Kidney tubule cell (primary cell): ENCODE measurements at places on chromosomes 7 and 10.

DNA sequence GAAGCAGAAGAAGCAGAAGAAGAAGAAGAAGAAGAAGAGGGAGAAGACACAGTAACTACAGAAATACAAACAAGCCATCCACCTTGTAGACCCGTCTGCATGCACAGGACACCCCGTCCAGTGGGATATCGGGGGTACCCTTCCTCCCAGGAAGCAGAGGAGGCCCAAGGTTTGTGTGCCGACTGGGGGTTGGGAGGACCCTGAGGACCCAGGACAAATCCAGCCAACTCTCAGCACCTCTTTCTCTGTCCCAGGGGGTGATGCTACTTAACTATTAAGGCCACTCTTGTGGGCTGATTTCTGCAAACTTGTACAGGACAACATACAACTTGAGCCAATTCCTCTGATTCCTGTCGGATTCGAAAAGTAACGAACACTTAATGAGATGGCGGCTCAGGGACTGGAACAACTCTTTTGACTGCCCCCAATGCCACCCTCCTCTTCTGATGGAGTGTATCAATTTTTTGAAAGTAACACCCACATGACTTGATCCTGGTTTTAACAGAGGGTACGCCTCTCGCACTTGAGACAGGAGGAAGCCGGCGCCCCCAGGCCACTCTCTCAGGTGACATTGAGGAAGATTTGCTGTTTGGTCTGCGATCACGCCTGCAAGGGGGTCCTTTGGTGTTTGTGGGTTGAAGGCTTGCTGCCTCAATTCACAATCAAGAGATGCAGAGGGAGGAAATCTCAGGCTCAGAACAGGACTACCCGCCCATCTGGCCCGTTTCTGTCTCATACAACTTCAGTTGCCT, 192.6 kb downstream of the TNS3 start:
- DNase-seq, result no peak

GRCh38 chr10:118912961-118913600, 116.4 kb upstream of the NANOS1 start:
- no peak for DNase-seq

DNA sequence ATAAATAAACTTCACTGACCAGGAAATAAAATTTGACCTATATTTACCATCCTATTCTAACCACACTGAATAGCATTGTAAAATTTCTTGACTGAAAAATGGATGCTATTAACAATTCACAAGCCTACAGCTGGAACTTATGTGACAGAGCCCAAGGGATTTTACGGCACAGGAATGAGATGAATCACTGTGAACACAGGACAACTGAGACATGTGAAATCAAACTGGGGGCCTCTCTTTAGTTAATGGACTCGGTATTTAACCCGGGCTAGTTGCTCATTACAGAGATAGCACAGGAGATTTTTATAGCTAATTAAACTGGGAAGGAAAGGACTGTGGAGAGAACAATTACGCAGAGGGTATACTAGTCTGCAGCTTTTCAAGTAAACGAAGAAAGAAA, 100.6 kb downstream of the MICU1 start:
- peak; percentile 74 for DNase-seq

DNA sequence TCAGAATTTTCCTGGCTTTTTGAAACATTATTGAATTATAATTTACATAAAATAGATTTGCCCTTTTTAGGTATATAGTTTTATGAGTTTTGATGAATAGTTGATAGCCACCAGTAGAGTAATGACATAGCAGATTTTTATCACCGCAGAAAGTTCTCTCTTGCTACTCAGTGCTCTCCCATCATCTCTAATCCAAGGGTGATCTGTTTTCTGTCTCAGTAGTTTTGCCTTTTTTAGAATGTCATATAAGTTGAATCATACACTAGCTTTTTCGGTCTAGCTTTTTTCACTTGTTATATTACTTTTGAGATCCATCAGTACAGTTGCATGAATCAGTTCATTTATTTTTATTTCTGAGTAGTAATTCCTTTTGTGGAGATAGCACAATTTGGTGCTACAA, 17.9 kb downstream of the RSBN1L start:
- DNase-seq, result no peak

DNA sequence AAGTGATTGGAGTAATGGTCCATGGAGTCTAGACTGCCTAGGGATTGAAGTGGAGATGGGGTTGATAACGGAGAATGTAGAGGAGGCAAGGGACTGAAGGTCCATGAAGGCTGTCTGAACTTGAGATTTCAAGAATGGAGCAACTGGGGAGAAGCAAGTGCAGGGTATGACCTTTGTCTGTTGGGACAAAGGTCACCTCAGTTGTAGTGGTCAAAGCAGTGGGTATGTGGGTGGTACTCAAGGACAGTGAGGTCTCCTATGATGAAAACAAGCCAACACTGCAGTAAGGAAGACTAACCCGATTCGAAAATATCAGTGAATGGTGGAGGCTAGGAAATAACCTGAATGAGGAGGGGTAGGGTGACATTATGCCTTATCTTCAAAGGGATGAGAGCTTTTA, 5.4 kb upstream of the DDX21 start:
- DNase-seq, result no peak

DNA sequence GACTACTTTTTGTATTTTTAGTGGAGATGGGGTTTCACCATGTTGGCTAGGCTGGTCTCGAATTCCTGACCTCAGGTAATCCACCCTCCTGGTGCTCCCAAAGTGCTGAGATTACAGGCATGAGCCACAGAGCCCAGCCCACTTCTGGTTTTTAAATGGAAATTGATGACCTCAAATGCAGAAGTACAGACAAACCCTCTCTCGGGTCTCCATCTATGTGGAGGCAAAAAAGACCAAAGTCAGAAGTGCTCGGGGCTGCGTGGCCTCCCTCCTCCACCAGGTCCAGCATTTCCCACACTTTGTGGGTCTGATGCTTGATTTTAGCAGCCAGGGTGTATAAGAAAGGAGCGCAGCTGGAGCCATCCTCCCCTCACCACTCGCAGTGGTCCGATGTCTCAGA, 187.3 kb upstream of the AUTS2 start:
- DNase-seq, result no peak

GRCh38 chr7:142790555-142790954, 19.8 kb downstream of the PRSS2 start:
- DNase-seq, result no peak

DNA sequence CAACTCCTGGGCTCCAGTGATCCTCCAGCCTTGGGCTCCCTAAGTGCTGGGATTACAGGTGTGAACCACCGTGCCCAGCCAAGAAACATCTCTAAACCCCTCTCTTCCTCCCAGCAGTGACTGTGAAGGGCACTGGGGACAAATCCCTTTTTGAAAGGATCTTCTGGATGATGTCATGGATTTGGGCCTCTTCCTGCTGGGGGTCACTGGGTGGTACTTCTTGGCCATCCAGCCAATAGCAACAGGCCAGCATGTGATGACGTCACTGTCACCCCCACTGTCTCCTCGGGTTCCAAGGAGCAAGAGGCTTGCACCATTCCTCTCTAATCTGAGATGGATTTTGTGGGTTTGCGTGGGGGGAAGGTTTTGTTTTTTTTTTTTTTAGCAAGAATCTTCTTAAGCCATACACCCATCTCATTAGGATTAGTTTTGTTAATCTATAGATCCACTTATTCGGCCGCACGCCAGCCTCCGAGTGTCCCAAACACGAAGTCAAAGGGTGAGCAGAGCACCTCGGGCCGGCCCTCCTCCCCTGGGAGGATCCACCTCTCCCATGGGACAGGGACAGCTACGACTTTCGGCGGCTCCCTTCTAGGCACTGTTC, 29.4 kb upstream of the TNRC18 start:
- DNase-seq, result peak; percentile 11

GRCh38 chr10:44864051-44864450, 47.1 kb upstream of the TMEM72 start:
- peak; percentile 37 for DNase-seq

DNA sequence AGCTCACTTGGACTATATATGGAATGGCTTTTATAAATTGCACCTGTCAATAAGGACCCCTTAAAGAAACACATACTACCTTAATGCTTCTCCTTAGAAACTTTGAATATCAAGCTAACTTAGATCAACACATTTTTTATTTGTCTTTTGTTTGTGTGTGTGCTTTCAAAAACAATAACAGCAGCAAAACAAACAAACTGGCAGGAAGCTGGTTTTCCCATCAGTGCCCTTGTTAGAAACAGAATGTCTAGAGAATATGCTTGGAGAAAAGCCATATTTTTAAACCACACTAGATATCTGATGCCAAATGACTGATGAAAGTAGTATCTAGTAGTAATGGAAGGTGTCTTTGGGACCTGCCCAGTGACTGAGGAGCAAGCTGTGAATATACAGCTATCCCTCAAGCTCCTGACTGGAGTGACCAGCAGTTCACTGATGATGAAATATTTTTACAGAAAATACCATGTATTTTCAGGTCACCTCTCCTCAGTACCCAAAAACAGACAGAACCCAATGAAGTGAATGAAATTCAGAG, 1.0 kb downstream of the PDE1C start:
- DNase-seq, result no peak

DNA sequence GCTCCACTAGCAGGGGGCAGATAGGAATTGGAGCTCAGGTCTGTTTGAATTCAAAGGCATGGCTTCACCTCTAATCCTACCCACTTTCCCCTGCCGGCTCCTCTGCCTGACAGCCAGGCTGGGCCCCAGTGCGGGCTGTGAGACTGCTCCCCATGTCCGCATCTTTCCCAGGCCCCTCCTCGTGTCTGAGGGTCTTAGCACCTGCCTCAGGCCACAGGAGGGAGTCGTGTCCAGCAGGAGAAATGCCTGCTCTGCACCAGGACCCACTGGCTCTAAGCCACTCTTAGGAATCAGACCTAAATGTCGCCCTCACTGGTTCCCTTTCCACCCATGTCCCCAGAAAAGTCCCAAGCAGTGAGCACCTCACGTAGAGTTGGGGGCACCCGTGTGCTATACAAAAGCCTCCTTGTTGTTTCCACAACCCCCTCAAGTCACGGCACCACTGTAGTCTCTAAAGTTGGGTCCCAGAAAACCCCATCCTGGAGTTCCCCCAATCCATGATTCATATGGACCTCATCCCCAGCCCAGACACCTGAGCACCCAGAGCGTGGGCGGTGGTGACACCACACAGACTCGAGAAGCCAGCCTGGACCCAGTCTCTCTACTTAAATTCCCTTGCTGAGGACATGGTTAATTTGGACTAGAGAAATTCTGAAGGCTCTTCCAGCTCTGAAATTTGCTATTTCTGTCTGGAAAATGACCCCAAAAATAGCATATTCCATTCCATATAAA, 466.4 kb upstream of the ZMIZ1 start:
- peak; percentile 7 for DNase-seq

DNA sequence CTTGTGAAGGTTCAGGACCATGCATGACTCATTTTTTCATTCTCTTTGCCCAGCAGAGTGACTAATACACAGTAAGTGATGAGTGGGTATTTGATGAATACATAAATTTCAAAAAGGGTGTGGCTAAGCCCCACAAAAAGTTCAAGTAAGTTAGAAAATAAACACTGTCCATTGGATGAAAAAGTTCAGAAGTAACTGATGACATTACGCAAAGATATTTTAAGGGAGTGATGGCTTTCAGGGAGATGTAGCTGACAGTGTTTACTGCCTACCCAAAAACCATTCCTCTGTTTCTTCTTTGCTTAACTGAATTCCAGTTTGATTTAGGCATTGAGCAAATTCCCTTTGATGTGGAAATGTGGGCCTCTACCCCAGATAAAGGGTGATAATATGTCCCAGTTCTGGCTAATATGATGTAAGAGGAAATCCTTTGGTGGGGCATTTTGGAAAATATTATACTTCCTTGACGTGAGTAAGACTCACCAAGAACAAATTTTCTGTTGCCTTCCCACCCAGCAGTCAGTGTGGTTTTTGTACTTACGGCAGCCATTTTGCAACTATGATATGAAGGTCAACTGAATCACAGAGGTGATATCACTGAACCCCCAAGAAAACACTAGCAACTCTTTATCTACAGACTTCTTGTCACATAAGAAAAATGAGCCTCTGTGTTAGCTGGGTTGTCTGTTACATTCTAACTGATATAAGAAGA, 29.0 kb upstream of the EBLN1 start:
- DNase-seq, result peak; percentile 92

- peak; percentile 42 for DNase-seq
Measured at GRCh38 chr10:119189811-119190282, 11.2 kb upstream of the PRDX3 start.

DNA sequence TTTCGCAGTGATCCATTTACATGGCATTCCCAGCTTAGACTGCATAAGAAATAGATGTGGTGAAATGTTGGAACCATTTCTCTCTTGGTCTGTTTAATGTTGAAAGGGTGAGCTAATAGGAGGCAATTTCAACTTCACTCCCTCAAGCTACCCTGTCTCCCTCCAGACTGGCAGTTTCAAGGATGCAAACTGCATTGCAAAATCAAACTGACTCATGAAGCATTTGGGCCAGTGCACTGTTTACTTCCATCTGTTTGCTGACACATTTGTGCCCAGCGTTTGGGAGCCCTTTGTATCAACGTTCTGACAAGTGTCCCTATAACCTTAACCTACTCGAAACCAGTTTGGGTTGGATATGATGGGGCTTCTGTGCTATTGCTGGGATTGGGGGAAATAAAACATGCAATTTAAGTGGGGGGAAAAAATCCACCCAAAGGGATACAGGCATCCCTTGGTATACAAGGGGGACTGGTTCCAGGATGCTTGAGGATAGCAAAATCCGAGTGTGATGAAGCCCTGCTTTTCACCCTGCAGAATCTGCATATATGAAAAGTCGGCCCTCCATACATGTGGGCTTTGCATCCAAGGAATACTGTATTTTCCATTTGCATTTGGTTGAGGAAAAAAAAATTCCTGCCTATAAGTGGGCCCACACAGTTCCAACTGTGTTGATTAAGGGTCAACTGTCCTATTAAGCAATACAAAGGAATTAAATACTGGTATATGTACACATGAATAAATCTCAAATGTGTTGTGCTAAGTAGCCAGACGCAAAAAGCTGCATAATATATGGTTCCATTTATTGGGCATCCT, 15.6 kb downstream of the RHEB start:
- DNase-seq, result peak; percentile 53
